ENCODE measurements at places on chromosomes 11 and 22.

DNA sequence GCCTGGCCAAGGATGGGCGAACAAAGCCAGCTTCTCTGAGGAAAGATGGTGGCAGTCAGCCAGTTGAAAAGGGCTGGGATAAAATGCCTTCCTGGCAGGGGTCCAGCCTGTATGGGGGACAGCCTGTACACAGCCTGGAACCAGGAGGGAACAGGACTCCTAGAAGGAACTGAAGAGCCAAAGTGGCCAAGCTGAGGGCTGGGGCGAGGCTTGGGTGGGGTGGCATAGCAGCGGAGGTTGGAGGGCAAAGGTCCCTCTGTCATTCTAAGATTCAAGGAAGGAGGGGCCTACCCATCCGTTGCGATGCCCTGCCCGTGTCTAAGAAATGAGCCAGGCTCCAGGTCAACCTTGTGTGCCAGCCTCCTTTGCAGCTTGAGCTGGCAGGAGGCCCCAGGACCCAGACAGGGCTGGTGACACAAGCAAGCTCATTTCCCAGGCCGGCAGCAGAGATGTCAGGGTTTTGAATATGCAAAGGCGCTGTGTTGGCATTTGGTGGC lies 22.6 kb downstream of the FADD start:
- DNase-seq, result no peak

- DNase-seq, result no peak
Observed at GRCh38 chr11:47495856-47496217, 46.9 kb upstream of the RAPSN start.

GRCh38 chr11:70075836-70076235 lies 2.3 kb upstream of the ANO1 start:
- no peak for DNase-seq

GRCh38 chr11:20031155-20032001 lies 128.9 kb downstream of the DBX1 start:
- peak; percentile 26 for DNase-seq

DNA sequence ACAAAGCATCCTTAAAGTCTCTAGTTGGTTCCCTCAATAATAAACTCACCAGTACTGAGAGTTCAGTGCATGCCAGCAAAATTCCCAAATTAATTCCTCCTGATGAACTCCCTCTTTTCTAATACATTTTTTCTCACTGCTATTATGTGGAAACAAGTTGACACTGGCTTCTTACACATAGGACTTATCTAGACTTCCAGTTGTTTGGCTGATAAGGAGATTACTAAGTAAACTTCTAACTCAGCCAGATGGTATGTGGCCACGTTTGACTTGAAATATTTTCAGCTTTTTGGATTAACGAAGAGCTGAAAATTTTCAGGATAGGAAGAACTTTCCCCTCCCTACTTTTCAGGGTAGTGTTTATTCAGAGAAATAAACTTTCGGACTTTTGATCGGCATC lies 1154.2 kb upstream of the TENM4 start:
- DNase-seq, result no peak

GRCh38 chr11:77202941-77203900 lies 75.2 kb downstream of the MYO7A start:
- no peak for DNase-seq

GRCh38 chr11:62505059-62505439 lies 41.6 kb downstream of the AHNAK start:
- no peak for DNase-seq

All from SW480 (cell line).